NCI-H2171 treated with DMSO at 0.1 percent for 48 hours (cell line): ENCODE measurements at places on chromosomes 12 and 14.

- DNase-seq, result no peak
Measured at GRCh38 chr14:32622742-32623141, 293.6 kb downstream of the AKAP6 start.

DNA sequence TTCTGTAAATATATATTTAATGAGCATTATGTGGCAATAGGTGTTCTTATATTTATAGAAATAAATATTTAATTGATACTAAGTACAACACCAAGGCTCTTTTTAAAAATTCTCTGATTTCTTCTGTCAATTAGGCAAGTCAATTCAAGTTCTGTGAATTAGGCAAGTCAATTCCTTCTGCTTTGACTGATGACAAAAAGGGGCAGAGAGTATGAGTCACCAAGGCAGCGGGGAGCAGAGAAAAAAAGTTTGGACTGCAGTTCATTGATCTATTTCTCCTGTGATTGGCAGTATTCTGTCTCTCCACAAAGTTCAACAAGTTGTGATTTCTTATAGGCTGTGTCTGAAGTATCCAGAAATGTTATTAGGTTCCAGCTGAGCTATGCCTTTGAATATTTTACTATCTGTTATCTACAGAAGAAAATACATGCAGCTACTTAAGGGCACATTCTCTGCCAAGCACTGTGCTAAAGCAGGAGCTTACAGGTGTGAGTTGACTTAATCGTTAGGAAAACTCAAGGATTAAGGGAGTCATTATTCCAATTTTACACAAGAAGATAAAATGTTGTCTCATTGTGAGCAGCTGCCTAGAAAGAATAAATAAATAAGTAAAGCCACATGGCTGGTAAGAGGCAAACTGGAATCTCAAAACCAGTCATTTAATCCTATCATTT lies 206.4 kb upstream of the ALG10B start:
- DNase-seq, result no peak

GRCh38 chr12:77847680-77848431 lies 17.2 kb downstream of the NAV3 start:
- DNase-seq, result no peak

DNA sequence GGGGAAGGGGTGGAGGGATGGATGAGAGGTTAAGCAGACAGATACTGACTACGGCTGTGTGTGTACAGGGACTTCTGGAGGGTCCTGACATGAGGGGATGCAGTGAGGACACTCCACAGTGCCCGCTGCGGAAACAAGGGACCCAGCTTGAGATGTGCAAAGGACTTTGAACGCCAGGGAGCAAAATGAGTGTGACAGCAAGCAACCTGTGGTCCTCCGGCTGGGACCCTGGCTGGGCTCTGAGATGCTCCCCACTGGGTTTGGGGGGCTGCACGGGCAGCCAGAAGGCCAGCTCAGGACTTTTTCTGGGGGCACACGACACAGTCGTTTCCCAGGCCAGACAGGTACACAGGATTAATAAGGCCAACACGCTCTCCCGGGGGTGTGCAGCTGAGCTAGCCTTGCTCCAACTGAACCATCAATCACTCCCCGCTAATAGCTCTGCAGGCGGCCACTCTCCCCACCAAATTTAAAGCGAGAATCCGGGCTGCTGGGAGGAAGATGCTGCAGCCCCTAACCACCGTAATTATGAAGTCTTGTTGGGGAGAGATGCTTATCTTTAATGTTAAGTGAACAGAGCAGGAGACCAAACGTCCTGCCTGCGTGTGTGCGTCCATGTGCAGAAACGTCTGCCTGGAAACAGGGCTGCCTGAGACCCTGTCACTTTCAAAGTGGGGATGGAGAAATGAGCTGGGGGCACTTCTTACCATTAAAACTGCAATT lies 51.6 kb upstream of the DLK1 start:
- no peak for DNase-seq

DNA sequence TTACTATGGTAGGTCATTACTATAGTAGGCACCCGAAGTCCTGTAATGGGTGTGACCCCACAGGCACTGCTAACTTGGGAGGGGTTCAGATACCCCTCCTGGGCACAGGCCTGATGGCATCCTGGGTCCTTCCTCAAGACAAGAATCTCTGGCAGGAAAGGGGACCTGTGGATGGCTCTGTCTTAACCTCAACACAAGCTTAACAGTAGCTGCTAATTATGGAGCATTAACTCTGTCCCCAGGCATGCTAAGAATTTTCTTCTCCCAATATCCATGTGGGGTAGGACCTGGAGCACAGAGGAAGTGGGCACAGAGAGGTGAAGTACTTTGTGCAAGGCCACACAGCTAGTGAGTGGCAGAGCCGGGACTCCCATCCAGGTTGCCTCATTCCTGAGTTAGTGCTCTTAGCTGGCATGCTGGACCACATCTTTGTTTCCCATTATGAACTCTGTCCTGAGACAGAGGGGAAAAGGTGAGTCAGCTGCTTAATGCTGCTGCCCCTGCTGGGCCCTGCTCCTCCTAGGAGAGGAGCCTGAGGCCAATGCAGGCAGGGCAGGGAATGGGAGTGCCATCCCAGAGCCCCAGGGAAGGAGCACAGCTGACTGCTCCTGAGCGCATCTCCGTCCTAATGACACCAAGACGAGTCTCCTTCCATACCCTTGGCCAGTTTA lies 32.1 kb downstream of the GALNT16 start:
- no peak for DNase-seq

DNA sequence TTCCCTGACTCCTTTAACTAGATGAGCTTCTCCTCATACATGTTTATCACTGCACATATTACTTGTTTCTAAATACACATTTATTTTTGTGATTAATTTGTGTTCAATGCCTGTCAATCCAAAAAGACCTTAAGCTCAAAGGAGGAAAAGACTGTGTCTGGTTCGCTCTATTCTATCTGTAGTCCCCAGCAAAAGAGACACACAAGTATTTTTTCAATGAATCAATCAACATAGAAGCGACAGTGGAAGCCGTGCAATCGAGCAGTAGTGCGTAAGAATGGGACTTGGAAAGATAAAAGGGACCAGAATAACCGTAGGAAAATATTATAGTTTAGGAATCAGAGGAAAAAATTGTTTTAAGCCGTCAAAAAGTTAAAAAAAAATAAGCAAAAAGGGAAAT lies 951 bp downstream of the WDHD1 start:
- DNase-seq, result no peak

- DNase-seq, result peak; percentile 67
Measured at GRCh38 chr14:55599250-55599879, 19.4 kb downstream of the KTN1 start.

DNA sequence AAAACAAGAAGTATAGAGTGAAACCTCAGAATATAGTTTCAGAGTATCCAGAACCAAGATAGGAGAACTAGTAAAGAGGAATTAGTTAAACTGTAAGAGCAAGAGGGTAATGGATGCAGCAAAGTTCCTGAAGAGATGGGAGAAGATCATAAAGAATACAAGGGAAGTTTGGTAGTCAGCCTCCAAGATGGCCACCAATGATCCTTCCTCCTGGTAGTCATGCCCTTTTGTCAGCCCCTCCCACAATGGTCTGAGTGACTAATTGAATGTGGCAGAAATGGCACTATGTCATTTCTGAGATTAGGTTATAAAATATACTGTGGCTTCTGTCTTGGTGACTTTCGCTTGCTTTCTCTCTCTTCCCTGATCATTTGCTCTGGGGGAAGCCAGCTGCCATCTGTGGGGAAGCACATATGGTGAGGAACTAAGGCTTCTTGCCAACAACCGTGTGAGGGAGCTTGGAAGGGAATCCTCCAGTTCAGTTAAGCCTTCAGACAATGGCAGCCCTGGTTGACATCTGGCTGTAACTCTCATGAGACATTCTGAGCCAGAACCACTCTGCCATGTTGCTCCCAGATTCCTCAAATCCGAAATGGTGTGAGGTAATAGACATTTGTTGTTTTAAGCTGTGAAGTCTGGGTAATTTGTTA lies 55.3 kb upstream of the AMN1 start:
- peak; percentile 98 for DNase-seq

- DNase-seq, result no peak
Measured at GRCh38 chr14:33812601-33813000, 138.3 kb downstream of the EGLN3 start.

DNA sequence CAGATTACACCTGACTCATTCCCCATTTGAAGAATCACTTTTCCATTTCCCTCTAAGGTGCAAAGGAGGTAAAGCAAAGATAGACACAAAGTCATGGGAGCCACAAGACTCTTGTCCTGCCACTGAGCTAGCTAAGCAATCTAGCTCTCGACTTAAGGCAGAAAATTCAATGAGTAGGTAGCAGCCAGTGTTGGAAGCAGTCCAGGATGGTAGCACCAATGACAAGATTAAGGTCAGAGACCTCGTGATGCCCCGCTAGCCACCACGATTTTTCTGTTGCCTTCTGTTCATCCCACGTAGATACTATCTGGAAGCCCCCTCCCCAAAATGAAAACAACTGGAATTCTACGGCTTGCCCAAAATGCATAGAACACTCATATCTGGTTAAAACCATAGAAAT lies 1.4 kb downstream of the VAMP1 start:
- no peak for DNase-seq

- no peak for DNase-seq
Measured at GRCh38 chr12:64531665-64532334, 78.5 kb upstream of the RASSF3 start.

GRCh38 chr14:104820669-104821228 lies 19.8 kb downstream of the ZBTB42 start:
- DNase-seq, result no peak

- DNase-seq, result no peak
Measured at GRCh38 chr12:15646581-15646980, 142.6 kb downstream of the EPS8 start.

DNA sequence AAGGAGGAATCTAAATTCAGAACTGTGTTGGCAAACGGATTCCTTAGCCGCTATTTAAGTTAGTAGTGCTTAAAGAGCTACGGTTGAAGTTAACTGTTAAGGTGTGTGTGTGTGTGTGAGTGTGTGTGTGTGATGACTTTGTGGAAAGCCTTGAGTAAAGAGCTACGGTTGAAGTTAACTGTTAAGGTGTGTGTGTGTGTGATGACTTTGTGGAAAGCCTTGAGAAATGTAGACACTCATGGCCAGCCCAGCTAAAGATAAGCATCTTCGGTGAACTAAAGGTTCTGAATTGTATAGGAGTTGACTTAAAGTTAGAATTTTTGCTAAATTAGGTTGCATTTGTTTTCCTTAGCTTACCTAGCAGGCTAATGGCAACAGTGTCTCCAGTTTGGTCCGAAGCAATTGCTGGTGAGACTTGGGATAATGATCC lies 1.4 kb downstream of the KTN1 start:
- DNase-seq, result no peak

GRCh38 chr14:64700894-64701293 lies 3.3 kb upstream of the PLEKHG3 start:
- no peak for DNase-seq

DNA sequence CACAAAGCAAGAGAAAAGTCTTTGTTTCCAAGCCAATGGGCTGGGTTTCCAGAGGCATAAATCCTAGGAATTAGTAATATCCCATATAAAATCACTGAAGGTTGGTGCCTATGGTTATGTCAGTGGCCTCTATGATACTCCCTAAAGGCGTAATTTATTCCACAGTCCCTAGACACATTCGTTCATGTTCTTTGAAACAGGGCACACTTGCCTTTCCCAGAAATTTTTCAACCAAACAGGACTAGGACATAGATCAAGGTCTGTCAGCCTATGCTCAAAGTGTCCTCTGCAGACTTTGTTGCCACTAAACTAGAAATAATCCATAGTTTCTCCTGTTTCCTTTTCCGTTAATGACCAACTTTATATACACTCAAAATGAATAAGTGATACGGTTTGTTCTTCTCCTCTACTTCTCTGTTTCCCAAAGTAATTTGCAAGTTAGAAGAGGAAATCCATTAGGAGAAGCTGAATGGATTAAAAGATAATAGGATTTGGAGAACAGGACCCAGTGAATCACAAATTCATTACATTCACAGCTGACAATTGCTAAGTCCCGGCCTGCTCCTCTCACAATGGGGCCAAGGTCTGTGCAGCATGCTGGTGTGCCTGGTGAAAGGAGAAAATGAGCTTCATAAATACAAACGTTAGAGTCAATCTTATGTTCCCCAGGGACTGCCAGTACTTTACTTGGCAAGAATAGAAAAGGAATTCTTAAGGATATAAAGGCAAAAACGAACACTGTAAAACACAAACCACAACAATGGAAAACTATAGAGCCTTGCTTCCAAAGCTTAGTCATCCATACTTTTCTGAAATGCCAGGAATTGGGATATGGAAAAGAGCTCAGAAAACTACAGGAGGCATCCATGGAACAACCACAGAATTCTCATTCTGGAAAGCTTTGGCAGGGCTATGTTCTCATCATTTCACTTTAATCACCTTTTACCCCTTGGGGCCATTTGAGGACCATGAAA lies 966.2 kb downstream of the NRXN3 start:
- DNase-seq, result peak; percentile 16

DNA sequence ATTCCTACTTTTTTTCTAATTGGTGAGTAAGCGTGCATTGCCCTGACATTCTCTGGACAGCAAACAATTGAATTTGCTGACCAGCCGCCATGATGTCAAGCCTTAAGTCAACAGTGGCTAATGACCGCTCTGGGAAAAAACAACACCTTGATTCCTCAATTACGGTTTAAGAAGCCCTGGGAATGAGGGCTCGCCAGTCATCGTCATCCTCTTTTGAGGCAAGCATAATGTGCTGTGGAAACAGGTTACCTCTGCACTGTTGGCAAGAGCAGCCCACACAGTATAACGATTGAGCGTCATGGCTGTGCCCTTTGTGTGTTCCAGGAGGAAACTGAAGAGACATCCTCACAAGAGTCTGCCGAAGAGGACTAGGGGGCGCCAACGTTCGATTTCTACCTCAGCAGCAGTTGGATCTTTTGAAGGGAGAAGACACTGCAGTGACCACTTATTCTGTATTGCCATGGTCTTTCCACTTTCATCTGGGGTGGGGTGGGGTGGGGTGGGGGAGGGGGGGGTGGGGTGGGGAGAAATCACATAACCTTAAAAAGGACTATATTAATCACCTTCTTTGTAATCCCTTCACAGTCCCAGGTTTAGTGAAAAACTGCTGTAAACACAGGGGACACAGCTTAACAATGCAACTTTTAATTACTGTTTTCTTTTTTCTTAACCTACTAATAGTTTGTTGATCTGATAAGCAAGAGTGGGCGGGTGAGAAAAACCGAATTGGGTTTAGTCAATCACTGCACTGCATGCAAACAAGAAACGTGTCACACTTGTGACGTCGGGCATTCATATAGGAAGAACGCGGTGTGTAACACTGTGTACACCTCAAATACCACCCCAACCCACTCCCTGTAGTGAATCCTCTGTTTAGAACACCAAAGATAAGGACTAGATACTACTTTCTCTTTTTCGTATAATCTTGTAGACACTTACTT lies 138.9 kb downstream of the HMGA2 start:
- DNase-seq, result no peak
